ENCODE measurements at places on chromosomes 7 and 10.

GRCh38 chr10:59557642-59558041 lies 152.0 kb downstream of the SLC16A9 start:
- DNase-seq, result no peak

DNA sequence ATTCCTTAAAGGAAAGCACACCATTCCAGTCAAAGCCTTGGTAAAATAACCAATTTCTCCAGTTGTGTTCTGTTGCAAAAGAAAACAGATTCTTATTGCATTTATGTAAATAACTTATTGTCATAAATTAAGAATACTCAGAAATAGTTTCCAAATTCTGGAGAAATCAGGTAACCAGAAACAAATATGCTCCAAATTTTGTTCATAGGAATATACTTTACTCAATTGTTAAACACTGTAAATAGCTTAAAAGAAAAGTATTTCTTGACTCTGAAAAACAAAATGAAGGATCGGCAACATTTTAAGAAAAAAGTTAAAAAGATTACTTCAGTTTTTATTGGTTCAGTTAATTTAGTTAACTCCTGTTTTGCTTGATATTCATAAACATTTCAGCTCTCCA lies 67.1 kb upstream of the PIK3CG start:
- DNase-seq, result no peak

DNA sequence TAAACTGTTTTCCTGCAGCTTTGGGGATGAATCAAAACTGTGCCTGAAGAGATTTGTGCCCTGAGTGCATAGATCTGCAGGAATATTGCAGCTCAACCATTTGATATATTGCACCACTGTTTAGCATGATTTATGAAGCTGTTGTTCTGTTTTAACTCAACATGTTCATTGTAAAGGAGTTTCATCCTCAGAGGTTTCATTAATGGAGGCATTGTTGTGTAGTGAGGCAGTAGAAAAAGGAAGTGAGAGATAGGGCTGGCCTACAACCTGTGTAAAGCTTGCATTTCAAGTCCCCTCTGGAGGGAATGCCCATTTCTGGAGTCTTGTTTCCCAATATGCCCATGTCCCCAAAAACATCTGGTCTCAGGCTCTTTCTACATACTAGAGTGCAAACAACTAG lies 67.5 kb downstream of the DNAJC12 start:
- no peak for DNase-seq

GRCh38 chr7:27141923-27142579 lies 1.4 kb downstream of the HOXA5 start:
- no peak for DNase-seq

GRCh38 chr7:130290745-130291144 lies 2.2 kb upstream of the CPA4 start:
- DNase-seq, result peak; percentile 79

- DNase-seq, result peak; percentile 48
Measured at GRCh38 chr7:49295146-49295545, 370.8 kb downstream of the CDC14C start.

- peak; percentile 92 for DNase-seq
Measured at GRCh38 chr10:29862923-29863614, 196.3 kb downstream of the JCAD start.

DNA sequence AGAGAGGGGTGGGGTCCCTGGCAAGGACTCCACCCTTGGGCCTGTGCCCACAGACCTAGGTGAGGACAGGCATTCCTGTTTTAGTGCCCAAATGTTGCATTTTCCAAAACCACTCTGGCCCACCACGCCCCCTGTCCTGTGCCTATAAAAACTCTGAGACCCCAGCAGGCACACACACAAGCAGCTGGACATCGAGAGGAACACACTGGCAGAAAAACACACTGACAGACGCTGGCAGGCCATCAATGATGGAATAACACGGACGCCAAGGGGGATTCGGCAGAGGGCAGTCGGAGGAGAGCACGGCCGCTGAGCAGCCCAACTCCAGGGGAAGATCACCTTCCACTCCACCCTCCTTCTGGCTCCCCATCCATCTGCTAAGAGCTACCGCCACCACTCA lies 386.9 kb upstream of the AUTS2 start:
- DNase-seq, result no peak

- DNase-seq, result no peak
Measured at GRCh38 chr10:45505311-45505710, 131.3 kb downstream of the ALOX5 start.

DNA sequence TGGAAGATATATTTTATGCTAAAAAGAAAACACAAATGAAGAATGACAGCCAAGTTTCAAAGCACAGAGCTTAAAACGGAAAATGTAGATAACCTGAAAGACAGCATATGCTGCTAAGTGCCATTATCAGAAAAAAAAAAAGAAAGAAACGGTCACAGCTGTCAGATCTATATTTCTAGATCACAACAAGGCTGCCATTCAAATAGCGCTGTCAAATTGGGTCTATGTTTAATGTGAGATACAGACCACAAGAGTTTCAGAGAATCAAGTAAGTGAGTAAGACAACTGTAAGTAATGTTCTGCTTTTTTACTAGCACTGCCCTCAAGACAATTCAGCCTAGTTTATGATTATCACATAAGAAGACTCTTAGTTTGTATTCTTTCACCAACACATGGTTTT lies 66.1 kb upstream of the RNF148 start:
- no peak for DNase-seq

GRCh38 chr7:29922921-29923700 lies 66.5 kb downstream of the SCRN1 start:
- DNase-seq, result no peak

DNA sequence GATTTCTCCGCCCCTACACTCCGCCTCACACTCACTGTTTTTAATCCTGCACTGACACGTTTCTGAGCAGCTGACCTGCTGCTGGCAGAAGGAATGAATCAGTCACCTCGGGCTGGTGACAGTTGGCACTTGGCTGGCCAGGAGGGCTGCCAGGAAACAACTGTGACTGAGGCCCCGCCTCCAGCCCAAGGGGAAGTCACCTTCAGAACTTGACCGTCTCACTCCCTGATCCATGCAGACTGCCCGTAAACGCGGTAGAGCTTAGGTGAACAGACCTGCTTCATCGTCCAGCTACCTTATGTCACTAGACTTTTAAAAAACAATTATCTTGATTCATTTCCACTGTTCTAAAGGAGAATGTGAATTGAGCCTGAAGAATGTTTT lies 107.5 kb downstream of the DOCK1 start:
- peak; percentile 28 for DNase-seq

DNA sequence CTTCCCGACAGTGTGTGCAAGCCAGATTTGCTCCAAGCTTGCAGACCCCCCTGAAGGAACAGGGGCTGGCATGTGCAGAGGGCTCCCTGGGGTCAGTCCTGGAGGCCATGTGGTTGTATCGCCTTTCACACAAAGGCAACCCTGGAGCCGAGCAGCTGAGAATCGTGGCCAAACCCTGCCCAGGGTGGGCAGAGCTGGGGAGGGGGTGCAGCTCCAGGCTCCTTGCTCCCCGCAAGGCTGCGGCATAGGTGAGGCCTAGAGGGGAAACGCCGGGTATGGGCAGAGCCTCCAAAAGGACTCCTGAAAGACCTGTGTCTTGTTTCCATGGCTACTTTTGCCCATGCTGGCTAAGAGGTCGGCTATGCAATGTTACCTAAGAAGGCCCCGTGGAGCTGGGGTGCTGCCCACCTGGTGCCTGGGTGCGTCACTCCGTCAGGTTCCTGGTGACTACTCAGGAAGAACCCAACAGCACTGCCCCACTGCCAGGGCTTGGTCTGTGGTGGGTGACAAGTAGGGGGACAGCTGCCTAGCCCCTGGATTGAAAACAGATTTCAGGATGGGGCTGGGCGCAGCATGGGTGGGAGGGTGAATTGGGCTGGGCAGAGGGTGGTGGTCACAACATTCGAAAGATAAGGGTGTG lies 171.0 kb upstream of the SHH start:
- DNase-seq, result no peak

GRCh38 chr7:20796500-20796899 lies 9.8 kb upstream of the SP8 start:
- DNase-seq, result no peak

DNA sequence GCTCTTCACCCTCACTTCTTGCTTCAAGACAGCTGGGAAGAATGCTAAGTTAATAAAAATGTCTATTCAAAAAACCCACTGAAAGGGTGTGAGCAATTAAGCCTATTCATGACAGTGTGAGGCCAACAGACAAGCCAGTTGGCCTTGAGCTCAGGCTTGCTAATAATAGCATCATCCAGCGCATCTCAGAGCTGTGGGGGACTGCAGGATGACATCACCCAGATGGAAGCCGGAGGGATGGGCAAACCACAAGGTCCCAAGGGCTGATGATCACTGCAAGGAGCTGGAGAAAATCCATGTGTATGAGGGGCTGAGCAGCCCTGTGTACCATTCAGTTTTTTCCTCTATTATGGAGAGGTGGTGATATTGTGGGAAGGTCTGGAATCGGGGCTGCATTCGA lies 770.4 kb downstream of the TNS3 start:
- DNase-seq, result peak; percentile 94
